GM04504 (cell line): ENCODE measurements at places on chromosomes 4 and X.

DNA sequence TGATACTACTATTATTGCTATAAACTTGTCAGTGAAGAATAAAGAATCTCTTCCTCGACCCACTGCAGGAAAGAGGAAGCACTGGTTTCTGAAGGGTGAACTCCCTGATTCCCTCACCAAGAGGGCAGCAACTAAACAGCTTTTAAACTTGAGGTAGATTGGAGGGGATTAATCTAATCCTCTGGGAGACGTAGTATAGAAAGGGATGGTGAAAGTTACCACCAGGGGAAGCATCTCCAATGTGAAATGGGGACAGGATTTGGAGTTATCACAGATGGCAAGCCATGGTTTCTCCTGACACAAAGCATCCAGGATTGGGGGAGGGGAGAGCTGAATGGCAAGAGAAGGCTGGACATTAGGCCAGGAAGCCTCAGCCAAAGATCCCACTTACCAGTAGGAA, 62.7 kb upstream of the PTPN13 start:
- no peak for DNase-seq

- no peak for DNase-seq
Observed at GRCh38 chr4:176729489-176729888, 63.2 kb downstream of the VEGFC start.

GRCh38 chr4:17544831-17545234, 29.9 kb downstream of the CLRN2 start:
- no peak for DNase-seq

GRCh38 chr4:91427171-91427570, 876.6 kb upstream of the GRID2 start:
- DNase-seq: no peak
